ENCODE measurements at places on chromosomes 4 and X.

DNA sequence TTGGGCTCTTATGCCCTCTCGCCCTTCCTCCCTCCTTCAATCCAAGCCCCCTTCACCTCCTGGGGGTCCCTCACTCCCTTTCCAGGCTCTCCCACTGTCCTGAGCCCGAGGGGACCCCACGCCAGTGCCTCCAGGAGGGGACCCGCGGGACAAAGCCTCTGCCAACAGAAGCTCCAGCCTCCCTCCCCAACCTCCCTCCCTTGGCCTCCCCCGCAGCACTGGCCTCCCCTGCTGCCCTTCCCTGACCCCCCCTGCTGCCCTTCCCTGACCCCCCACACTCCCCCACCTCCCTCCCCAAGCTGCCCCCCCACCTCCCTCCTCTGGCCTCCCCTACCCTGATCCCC, 71.0 kb upstream of the MXD4 start:
- DNase-seq, result no peak

GRCh38 chr4:90798948-90799347, 671.8 kb downstream of the CCSER1 start:
- DNase-seq, result no peak

- DNase-seq, result no peak
Measured at GRCh38 chr4:49516796-49517195, 530.7 kb downstream of the CWH43 start.

GRCh38 chrX:9855561-9856283, 69.5 kb downstream of the SHROOM2 start:
- DNase-seq, result no peak

DNA sequence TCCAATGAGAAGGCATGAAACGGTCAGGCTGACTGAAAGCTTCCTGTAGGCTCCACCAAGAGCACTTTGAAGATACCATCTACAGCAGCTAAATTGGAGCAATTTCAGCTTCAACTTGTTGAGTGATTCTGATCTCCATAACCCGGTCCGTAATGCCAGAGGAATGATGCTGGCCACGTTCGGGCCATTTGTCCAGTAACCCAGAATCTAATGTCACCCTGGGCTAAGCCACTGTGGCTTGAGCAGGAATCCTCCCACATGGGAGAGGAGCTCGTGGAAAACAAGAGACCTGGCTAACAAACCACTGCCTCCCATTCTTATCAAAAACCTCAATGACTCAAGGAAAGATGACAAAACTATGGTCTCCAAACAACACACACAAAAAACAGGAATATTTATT, 14.2 kb upstream of the TCEAL4 start:
- no peak for DNase-seq

DNA sequence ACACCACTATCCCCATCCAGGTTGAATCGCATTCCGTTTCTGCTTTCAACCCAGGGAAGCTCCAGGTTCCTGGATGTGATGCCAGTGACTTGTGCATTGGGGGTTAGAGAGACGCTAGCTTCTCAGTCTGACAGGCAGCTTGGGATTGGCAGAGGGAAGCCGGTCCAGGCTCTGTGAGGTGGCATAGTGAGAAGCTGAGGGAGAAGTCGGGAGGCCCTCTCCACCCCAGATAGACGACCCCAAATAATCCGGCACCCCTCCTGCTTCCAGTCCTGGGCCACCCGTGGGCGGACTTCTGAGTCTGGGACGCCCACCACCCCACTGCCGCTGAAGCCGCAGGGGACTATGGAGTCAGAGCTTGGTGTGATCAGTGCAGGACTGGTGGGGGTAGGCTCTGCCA, 7.4 kb downstream of the MAGEA4 start:
- DNase-seq, result no peak

DNA sequence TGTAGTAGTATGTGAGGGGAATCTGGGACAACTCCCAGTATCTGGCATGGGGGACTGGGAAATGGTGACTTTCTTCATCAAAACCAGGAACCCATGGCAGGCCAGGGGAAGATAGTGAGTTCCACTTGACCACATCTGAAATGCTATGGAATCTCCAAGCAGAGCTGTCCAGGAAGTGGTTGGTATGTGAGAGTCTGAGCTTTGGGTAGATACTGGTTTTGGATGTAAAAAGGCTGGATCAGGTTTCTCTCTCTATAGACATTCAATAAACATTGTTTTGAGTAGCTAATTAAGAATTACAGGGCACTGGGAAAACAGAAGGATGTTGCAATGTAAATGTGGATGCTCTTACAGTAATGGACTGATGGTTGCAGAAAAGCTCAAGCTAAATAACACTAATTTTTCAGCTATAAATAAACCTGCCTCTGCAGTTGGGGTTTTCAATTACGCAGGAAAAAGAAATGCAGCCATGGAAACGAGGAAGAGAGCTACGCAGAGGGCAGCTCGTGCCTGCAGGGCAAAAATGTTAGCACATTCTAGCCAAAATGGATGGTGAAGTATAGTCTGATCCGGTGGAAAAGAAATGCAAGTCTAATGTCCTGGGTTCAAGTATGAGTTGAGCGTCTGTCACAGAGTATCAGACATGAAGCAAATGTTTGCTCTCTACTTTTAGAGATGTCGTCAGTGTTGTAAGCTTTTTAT, 13.4 kb upstream of the CHRNA9 start:
- no peak for DNase-seq

DNA sequence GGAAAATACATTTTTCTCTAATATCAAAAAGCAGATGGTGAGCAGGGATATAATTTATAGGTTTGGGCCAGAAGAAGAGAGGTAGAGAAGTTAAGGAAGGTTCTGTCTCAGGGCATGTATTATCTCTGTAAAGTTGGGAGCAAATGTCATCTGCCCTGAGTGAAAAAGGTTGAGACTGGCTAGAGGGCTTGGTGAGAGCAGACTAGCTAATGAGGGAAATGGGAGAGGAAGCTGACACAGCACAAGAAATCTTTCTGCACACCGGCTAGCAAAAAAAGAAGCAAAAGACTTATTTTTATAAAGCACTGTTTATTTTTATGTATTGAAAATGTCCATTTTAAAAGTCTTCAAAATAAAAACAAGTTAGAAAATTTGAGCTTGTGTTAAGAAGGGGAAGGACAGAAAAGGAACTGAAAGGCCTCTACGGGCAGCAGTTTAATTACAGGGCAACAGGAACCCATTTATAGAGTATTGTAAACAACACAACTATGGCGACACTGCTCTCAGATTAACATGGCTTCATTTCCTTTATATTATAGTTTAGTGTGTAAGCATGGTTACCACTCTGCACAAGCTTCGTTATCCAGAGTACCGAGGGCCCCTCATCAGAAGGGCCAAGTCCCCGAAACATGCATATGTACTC, 17.4 kb downstream of the CD40LG start:
- no peak for DNase-seq

DNA sequence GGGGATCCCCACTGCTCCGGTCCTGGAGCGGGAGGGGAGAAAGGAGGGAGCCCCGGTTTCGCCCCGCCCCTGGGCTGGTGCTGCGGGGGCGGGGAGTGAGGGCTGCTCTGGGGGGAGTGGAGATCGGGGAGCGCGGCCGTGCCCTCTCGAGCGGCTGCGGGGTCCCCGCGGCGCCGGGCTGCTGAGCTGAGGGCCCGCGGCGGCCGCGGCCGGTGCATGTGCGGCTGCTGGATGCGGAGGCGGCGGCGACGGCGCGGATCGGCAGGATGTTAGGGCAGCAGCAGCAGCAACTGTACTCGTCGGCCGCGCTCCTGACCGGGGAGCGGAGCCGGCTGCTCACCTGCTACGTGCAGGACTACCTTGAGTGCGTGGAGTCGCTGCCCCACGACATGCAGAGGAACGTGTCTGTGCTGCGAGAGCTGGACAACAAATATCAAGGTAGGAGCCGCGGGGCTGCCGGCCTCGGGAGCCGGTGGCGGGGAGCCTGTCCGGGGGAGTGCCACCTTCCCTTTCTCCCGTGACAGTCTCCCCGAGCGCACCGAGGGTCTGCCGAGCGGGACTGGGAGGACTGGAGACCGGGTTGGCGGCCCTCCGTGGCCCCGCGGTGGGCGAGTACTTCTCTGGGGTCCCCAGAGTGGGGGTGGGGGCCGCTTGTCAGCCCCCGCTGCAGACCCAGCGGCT, at the start of gene ING2:
Gene ING2 (plus strand): TSS at position 129 of the 681 bp plus-strand sequence. CDS start 138 bp downstream, at position 267.
- no peak for DNase-seq

GRCh38 chr4:123802082-123802645, 405.6 kb downstream of the SPRY1 start:
- no peak for DNase-seq

DNA sequence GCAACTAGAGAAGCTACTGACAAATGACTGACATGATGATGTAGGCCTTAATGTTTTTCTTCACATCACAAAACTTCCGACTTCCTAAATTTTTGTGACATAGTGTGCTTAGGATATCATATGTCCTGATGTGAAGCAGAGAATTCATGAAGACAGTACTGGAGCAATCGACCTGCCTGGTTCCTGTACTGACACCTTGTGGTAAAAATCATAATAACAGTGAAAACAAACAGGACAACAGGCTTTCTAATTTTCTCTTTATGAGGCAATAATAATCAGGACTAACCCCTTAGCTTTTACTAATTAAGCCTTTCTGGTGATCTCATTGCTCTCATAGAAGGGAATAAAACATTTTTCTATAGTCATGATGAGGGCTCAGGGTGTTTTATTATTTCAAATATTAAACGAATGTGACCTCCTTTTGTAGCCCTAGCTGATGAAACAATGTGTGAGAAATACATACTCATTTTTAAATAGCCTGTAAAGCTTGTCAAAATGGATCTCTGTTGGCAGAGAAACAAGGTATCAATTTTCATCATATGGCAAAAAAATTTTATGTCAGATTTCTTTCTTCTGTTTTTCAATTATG, 158.4 kb downstream of the TENT5D start:
- DNase-seq, result no peak

DNA sequence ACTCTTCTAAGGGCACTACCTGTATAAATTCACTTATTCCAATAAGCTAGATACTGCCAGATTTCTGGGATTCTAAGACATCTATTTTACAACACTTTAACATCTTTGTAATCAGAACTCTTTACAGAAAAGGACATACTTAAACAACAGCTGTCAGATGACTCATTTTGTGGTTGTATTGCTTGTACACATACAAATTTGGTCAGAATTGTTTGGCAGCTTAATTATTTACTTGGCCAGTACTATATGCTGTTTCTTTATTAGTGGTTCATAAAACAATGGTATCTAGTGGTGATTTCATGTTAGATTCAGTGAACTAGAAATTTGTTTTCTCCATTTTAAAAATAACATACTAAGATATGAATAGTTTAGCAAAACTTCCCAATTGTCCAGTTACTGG, 27.2 kb downstream of the PALLD start:
- no peak for DNase-seq

DNA sequence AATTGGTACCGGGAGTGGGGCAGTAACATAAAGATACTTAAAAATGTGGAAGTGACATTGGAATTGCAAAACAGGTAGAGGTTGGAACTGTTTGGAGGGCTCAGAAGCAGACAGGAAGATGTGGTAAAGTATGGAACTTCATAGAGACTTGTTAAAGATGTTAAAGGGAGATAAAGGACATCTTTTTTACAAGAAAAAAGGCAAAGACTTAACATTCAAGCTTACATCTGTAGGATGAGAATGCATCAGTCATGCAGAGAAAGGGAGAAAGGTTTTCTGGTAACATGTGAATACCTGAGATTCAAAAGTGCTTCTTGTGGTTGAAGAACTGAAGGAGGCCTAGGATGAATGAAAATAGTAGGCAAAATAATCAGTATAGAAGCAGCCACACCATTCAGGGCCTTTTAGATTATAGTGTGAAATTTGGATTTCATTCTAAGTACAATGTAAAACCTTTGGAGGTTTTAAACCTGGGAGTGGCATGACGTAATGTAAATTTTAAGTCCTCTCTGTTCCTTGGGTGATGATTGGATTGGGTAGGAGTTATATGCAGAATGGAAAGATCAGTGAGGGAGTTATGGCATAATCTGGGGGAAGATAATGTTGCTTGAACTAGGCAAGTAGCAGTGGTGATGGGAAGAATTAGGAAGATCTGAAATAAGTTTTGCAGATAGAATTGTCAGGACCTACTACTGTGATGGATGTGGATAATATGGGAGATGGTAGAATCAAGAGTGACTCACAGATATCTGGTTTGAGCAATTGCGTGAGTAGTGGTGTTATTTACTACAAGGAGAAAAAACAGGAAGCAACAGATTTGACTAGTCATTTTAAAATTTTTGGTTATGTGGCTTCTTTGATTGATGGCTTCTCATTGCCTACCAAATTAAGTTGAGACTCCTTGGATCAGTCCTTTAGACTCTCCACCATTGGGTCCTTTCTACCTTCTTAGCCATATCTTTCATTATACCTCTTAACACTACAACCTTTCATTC, 138.7 kb downstream of the VSIG4 start:
- no peak for DNase-seq

DNA sequence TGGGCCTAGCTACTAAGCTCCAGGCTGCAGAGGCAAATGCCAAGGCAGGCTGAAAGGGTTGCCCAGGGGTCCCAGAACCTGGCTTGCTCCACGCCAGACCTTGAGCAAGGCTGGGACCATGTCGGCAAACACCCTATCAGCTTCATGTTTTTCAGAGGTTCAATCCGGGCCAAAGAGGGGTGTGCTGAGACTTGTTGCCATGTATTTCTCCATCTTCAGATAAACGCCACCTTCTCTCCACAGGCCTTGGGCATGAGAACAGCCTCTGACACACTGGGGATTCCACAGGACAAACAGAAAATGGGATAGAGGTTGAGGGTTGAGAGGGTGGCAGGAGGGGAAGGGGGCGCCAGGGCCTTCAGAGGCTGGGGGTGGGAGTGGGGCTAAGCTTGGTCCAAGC, 8.6 kb downstream of the PJA1 start:
- DNase-seq, result no peak

- no peak for DNase-seq
Measured at GRCh38 chr4:2353222-2354107, 65.0 kb downstream of the ZFYVE28 start.

GRCh38 chr4:7001271-7001670, 41.9 kb upstream of the TADA2B start:
- DNase-seq, result no peak

- DNase-seq, result no peak
Measured at GRCh38 chrX:19121898-19122640, at the start of gene ADGRG2. TSS of gene ADGRG2 (minus strand) at chrX:19122468. CDS start at chrX:19068834, 53,634 bp downstream.

DNA sequence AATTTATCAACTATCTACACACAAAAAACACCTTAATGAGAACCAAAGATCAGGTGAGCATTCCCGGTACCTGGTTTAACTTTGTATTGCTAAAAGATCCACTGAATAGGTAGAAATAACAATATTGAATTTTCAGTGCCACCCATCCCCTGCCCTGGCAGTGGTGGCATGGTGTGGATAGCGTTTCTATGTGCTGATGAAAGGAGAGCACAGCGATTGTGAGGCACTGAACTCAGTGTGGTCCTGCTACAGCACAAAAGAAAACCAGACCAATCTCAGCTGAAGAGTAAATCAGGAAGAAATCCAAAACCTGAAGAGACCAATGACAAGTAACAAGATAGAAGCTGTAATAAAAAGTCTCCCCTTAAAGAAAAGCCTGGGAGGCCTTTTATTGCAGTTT, 984.6 kb upstream of the AGA start:
- no peak for DNase-seq

DNA sequence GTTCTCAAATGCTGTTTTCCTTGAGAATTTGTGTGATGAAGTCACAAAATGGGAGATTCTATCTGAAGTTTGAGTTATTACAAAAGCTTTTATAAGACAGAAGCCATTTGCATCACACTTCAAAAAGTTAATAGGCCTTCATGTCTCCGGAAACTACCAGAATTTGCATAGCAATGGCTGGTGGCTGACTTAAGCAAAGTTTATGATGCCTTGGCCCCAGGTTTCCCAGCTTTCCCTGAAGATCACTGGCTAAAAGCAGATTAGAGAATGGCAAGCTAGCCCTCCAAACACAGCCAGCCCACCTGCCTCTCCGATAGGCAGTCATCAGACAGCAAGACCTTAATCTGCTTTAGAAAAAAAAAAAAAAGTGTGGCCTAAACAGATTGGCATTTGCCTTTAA, 197.8 kb downstream of the HS3ST1 start:
- DNase-seq, result no peak

- no peak for DNase-seq
Measured at GRCh38 chr4:13645075-13645474, 17.6 kb upstream of the BOD1L1 start.
